ENCODE measurements at places on chromosomes 2 and 18.

- DNase-seq = no peak
Measured at GRCh38 chr2:169080250-169081069, 11.1 kb downstream of the DHRS9 start.

- no peak for DNase-seq
Measured at GRCh38 chr2:205020673-205021072, 475.4 kb downstream of the PARD3B start.

DNA sequence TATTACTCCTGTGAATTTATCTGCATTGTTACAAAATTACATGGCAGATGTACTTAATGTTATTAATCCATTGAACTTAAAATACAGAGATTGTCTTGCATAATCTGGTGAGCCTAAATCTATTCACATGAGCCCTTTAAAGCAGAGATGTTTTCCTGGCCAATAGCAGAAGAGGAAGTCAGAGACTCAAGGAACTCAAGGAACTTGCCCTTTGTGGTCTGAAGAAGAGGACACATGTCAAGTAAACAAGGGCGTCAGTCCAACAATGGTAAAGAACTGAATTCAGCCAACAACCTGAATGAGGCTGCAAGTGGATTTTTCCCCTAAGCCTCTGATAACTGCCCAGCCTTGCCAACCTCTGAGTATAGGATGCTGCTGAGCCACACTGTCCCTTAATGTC is 356.3 kb upstream of the PKDCC start:
- DNase-seq = no peak

- no peak for DNase-seq
Measured at GRCh38 chr2:180618570-180618969, 361.8 kb upstream of the UBE2E3 start.

- no peak for DNase-seq
Measured at GRCh38 chr2:197148401-197148800, 162.2 kb downstream of the ANKRD44 start.

DNA sequence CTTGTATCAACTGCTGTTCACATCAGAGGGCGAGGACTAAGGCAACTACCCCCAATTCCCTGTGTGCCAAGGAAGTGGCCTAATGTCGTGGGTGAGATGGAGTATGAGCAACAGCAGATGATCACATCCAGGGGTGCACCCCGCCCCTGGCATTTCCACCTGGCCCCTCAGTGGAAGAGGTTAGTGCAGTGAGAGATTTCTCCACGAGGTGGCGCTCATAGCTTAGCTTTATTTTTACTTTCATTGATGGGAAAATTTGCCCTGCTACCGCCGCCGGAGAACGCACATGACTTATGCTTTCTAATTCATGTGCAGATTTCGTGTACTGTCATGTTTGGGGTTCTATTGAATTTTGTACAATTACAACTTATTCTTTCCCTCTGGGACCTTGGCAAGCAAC is 470.6 kb upstream of the MEX3C start:
- no peak for DNase-seq

DNA sequence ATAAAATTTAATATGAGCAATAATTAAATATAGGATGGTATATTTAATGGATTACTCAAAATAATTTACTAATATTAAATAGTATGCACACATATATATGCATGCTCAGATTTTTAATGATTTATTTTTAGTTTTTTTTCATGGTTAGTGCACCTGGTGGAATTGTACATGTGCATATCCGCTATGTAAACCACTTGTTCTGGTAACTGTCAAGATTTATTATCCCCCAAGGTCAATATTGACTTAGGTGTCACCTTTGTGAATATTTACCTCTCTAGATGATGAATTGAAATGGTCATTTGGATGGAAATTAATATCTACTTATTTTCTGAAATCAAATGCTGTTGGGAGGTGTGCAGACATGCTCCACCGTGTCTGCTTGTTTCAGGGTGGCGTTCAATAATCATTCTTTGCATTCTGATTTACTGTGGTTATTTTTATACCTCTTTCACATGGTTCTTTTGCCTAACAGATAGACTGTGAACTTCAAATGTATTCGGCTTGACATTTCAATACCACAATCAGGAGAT is 14.7 kb downstream of the CNTNAP5 start:
- DNase-seq = no peak

DNA sequence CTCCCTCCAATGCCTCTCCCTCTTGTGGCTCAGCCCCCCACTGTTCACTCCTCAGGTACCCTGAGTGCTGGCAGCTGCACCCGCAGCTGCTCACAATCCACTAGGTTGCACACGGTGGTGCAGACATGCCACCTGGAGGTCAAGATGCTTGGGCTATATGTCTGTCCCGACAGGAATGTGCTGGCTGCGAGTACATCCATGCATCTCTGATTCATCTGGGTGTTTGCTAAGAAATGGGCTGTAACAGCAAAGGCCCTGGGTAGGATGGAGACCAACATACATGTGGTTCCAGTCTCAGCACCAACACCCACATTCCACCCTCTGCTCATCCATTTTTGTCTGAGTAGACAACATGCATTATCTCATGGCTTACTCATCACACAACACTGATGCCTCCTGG is 31.3 kb downstream of the ANKMY1 start:
- no peak for DNase-seq

GRCh38 chr2:33528441-33528950 is 52.0 kb downstream of the RASGRP3 start:
- DNase-seq = no peak

GRCh38 chr2:137928547-137929518 is 35.4 kb upstream of the HNMT start:
- DNase-seq = no peak

GRCh38 chr2:24274809-24275208 is 85.5 kb downstream of the ITSN2 start:
- no peak for DNase-seq

DNA sequence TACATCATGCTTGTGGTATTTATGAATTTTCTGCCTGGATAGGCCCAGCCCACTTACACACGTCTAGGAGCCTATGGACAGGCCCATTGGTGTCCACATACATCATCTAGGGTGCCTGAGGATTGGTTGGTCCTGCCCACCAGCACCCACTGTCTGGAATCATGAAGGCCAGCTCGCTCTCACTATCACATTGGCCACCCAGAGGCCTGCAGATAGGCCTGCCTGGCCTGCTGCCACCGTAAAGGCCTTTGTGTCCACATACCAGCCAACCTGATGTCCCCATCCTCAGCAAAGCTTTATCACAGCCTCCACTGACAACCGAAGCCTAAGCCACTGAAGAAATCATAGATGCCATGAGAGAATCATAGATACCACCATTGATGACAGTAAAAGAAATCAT is 40.2 kb downstream of the METTL21A start:
- no peak for DNase-seq

DNA sequence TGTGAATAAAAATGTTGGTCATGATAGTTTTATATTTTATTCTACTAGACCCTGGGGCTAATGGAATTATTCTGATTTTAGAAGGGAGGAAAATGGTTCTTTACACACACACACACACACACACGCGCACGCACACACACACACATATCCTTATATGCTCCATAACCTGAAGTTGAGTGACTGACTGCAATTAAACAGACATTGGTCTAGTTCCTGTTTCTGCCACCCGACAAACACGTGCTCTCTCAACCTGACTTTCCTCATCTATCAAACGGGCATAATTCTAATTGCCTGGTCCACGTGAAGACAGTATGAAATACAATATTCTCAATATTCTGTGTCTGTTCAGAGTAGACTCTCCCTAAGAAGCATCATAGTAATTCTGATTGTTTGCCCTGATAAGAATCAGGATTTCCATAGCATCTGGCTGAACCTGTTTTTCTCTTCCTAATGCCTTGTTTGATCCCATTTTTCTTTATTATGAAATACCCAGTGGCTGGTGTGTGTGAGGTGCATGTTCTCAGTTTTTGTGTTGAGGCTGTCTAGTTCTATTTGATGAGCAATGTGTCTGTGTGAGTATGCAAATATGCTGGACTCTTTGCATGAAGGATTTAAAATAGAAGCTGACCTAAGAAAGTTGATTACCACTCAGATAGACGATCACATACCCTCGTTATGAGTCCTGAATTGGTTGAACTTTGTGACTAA is 51.0 kb downstream of the SETBP1 start:
- DNase-seq = no peak

DNA sequence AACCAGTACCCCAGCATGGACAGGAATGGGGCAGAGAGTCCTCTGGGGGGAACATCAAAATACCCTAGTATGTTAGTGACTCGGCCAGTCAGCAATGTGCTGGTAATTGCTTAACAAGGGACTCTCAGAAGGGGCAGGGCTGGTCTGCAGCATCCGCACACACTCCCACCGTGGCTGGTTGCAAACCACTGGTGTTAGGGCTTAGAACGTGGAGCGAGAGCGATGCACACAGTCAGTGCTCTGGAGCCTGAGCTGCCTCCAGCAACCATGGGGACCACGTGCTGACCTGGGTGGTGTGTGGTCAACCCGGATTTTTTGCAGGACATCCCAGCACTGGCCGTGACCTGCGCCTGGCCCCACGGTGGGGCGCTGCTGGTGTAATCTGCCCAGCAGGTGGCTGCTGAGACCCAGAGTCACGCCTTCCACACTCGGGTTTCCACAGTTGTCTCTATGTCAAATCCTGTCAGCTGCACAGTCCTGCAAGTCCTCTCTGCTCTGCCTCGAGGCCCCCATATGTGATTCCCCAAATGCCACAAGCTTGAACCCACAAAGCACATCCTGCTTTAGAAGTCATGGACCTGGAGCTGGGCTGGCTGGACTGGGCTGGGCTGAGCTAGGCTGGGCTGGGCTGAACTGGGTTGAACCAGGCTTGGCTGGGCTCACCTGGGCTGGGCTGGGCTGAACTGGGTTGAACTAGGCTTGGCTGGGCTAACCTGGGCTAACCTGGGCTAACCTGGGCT is 50.6 kb upstream of the GPC1 start:
- DNase-seq = no peak

DNA sequence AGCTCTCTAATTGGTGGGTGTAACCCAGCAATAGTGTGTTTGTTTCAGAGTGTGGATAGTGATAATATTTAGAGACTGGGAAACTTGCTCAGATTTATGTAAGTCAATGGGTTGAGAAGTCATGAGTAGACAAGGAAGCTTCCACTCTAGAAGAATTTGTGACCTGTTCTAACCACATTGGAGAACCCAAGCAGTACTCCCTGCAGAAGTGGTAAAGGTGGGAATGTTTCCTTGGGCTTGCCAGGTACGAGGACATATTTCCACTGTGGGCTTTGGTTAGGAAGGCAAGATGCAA is 350.4 kb downstream of the THSD7B start:
- no peak for DNase-seq
